Fibroblast of upper back skin (primary cell): ENCODE measurements at places on chromosomes 3 and 15.
A peak's percentile ranks its signal among the peaks of the same experiment; 100 is the strongest.

DNA sequence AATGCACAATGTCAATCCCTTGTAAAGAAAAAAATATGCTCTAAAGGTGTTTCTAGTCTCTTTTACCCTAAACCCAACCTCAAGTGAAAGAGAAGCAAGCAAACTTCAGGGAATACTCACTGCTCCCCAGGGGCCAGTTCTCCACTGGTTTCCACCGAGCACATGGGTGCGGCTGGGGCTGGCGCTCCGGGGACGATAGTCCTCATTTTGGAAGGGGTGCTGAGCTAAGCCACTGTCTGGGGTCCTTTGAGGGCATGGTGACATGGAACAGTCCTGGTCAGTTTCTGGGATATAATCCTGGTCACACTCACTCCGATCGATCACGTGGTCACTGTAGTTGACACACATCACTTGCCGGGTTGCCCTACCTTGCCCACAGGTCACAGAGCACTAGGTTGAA lies 86.0 kb downstream of the ADAMTS9 start:
- DNase-seq: no peak

DNA sequence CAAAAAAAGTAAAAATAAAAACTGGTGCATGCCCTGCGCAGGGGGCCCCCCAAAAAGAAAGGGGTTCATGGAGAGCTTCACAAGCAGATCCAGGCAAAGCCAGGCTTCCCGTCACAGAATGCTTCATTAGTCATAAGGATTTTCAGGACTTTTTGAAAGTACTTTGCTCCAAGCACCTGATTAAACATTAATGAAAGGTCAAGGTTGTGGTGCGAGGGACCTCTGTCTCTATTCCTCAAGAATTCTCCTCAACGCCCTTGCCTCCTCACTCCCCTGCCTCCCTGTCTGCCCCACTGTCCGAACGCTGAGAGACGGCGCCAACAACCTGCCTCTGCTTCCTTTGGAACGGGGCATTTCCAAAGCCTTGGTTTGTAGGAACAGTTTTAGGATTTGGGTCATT lies 240.1 kb upstream of the IGF1R start:
- DNase-seq: no peak

- DNase-seq: peak; percentile 77
These were observed 276.7 kb downstream of the ROBO1 start for GRCh38 chr3:79491029-79491641.

- DNase-seq: no peak
These were observed 193.6 kb downstream of the UACA start for GRCh38 chr15:70569714-70570231.

DNA sequence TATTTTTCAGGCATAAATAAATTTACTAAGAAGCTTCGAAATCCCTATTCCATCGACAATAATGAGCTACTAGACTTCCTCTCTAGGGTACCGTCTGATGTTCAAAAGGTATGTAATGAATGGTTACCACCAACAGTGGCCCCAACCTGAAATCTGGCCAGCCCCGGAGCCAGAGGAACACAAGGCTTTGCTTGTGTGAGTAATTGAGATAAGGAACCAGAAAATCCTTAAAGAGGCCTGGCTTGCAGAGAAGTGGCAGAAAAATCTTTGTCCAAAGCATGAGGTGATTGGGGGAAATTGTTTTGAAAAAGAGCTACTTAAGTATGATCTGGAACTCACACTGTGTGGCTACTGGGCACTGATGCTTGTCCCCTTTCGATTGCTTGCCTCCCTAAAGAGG lies 245.3 kb downstream of the MCTP2 start:
- DNase-seq: no peak

DNA sequence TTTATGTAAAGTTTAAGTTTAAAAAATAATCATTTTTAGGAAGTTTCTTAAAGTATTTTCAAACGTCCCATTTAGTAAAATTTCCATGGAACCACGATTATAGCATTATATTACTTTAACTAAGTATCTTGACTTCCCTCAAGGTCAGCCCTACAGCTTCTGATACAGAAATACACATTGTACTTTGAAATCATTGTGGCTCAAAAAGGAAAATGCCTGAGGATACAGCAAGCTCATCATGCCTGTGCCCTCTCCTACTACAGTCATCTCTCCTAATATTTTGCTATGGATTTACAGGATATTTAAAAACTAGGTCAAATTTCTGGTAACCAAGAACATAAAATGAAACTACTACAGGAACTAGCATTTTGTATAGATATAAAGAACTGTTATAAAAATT lies 51.8 kb downstream of the GBE1 start:
- no peak for DNase-seq

DNA sequence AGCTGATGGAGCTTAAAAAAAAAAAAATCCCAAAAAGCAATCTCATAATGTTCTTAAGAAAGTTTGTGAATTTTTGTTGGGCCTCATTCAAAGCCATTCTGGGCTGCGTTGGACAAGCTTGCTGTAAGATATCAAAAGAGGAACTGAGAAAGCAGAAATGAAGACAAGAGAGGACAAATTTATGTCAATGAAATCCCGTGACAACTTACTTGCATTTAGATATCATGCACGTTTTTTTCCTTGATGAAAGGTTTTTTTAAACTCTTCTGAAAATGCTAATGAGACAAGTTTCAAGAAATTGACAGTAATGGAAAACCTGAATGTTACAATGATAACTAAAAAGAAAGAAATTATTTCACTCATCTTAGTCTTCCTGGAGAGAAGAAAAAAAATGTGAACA lies 662.9 kb downstream of the SQOR start:
- no peak for DNase-seq

DNA sequence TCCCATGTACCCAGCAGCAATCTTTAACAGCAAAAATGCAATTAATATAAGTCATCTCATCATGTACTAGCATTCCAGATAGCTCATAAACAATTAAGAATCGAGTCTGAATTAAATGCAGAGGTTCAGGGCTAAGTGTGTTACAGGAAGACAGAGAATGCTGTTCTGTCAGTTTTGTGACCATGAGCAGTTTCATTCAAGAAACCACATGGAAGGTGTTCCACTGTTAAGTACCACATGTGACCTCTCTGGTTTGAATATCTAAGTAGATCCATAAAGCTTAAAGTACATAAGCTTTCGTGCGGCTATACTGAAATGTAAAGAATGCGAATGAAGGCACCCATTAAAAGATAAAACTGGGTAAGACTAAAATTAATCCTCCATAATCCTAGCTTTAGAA lies 272.3 kb downstream of the IL5RA start:
- no peak for DNase-seq

GRCh38 chr3:144380849-144381248 lies 409.2 kb downstream of the DIPK2A start:
- DNase-seq: no peak

GRCh38 chr15:22968366-22968765 lies 11.8 kb downstream of the CYFIP1 start:
- peak; percentile 87 for DNase-seq

DNA sequence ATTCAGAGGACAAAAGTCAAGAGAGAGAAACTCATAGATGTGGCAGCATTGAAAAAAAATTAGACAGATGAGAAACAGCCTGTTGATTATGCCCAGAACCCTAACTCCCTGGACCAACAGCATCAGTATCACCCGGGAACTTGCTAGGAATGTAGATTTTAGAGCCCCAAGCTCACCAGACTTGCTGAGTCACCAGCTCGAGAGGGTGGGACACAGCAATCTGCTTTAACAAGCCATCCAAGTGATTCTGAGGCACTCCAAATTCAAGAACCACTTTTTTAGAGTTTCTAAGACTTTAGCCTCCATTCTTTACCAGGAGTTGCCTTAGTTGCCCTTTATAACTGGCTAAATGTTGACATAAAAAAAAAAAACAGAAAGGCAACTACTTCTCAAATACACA lies 70.9 kb downstream of the CGGBP1 start:
- peak; percentile 25 for DNase-seq

- DNase-seq: no peak
These were observed 26.4 kb downstream of the GRIP2 start for GRCh38 chr3:14513566-14514322.

GRCh38 chr3:52086976-52087663 lies 30.7 kb upstream of the DUSP7 start:
- peak; percentile 66 for DNase-seq

GRCh38 chr15:31571676-31572075 lies 245.0 kb downstream of the KLF13 start:
- no peak for DNase-seq

DNA sequence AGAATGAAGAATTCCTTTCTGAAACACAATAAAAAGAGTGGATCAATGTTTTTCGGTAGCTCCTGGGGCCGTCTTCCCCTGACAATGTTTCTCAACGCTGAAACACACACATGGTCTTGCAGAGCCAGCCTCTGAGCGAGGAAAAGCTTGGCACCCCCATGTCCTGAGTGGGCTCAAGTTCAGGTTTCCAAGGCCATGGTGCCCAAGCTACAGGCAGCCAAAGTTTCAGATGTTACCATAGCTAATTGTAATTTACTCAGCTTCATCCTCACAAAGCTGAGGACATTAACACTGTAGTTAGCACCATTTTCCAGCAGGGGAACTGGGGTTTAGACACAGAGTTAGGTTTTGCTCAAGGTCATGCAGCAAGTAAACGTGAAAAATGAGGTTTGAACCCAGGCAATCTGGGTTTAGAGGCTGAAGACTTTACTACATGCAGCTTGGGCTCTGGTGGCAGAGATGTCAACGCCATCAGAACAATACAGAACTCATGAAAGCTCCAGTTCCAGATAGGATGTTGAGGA lies 199.1 kb downstream of the TJP1 start:
- DNase-seq: no peak

DNA sequence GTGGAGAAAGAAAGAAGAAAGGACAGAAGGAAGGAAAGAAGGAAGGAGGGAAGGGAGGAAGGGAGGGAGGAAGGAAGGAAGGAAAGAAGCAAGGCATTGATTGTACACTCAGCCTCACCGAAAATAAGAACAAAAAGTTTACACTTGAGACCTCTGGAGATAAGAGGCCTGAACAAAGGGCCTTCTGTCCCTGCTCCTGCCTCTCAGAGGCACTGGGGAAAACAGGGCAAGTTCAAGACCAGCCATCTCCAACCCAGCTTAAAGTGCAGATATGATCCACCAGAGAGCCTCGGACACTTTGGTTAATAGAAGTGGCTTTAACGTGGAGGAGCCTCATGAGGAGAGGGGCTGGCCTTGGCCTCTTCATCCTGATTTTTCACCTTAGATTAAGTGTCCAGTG lies 582.9 kb upstream of the PPP2R3A start:
- no peak for DNase-seq

DNA sequence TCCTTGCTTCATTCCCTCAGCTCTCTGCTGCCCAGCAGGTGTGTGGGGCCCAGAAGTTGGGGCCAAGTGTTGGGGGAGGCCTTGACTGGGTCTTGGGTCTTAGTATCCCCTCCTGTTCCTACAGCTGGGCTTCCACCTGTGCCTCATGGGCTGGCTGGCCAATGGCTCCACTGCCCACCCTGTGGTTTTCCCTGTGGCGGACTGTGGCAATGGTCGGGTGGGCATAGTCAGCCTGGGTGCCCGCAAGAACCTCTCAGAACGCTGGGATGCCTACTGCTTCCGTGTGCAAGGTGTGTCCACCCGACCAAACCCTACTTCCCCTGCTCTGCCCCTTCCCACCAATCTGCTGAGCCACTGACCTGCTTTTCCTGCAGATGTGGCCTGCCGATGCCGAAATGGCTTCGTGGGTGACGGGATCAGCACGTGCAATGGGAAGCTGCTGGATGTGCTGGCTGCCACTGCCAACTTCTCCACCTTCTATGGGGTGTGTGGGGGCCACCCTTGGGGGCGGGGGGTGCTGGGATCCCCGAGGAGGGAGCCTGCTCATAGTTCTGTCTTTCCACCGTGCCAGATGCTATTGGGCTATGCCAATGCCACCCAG lies 10.9 kb downstream of the NT5DC2 start:
- DNase-seq: no peak
